ENCODE measurements at places on chromosomes 3 and 15. TPM values are rescaled to one million over a fixed set of nuclear protein-coding genes. Genes with fewer than 3 reads are reported as not detected.
A peak's percentile ranks its signal among the peaks of the same experiment; 100 is the strongest.

The GRIP2 gene
- total RNA-seq = 0.52 TPM

GRCh38 chr15:67790610-67791319 lies 34.5 kb upstream of the SKOR1 start:
- DNase-seq = no peak
- no peaks in the 10 kb centered on the region for H3K27me3 ChIP-seq
- H3K27ac ChIP-seq = no peak overlapping the region

The GOLGA6L10 gene
- total RNA-seq = 0.23 TPM

GRCh38 chr3:70606018-70606417 lies 293.6 kb upstream of the MDFIC2 start:
- no peaks in the 10 kb centered on the region for H3K27me3 ChIP-seq
- no peak for DNase-seq
- H3K27ac ChIP-seq = no peak overlapping the region
- H3K4me1 ChIP-seq = no peaks in the 10 kb centered on the region
- H3K4me3 ChIP-seq = no peak overlapping the region
- no peaks in the 10 kb centered on the region for H3K36me3 ChIP-seq

DNA sequence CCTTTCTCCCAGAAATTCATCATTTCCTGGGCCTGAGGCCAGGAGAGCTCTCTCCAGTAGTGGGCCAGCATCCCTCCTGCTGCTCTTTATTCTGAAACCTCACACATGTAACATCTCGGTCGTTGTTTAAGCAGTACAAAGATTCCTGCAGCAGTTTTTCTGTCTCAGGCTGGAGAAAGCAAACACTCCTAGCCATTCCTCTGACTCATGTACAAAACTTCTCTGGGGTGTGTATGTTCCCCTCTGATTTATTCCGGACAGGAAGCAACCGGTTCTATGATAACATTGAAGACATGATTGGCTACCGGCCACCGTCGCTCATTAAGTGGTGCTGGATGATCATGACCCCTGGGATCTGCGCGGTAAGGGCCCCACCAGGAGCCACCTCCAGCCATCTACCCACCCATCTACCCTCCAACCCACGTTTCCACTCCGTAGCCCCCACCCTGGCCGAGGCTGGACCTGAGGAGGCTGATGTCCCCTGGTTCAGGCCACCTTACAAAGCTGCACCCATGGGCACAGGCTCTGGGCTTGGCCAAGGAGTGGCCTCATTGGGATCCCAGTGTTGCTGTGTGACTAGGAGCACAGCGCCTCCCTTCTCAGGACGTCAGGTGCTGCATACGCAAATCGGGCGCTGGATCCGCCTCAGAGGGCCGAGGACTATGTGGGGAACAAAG lies 58.6 kb upstream of the SLC6A1 start:
- peak; percentile 61 for DNase-seq
- no peaks in the 10 kb centered on the region for H3K4me1 ChIP-seq
- no peaks in the 10 kb centered on the region for H3K27me3 ChIP-seq
- no peak overlapping the region for H3K4me3 ChIP-seq
- no peaks in the 10 kb centered on the region for H3K36me3 ChIP-seq

GRCh38 chr3:34387826-34388564 lies 589.6 kb downstream of the PDCD6IP start:
- no peak overlapping the region for H3K4me3 ChIP-seq
- H3K36me3 ChIP-seq = no peaks in the 10 kb centered on the region
- no peaks in the 10 kb centered on the region for H3K27me3 ChIP-seq
- no peak overlapping the region for H3K27ac ChIP-seq
- H3K4me1 ChIP-seq = peaks cover 3% of the 10 kb centered on the region

- H3K36me3 ChIP-seq = no peaks in the 10 kb centered on the region
- no peaks in the 10 kb centered on the region for H3K27me3 ChIP-seq
- no peak for DNase-seq
Measured at GRCh38 chr3:13081603-13082360, 8.6 kb upstream of the IQSEC1 start.

- DNase-seq = no peak
- peak overlapping the region; percentile 30 for H3K27ac ChIP-seq
- H3K36me3 ChIP-seq = no peaks in the 10 kb centered on the region
- no peaks in the 10 kb centered on the region for H3K4me1 ChIP-seq
- no peaks in the 10 kb centered on the region for H3K27me3 ChIP-seq
Measured at GRCh38 chr15:101439285-101439919, 50.1 kb downstream of the PCSK6 start.

DNA sequence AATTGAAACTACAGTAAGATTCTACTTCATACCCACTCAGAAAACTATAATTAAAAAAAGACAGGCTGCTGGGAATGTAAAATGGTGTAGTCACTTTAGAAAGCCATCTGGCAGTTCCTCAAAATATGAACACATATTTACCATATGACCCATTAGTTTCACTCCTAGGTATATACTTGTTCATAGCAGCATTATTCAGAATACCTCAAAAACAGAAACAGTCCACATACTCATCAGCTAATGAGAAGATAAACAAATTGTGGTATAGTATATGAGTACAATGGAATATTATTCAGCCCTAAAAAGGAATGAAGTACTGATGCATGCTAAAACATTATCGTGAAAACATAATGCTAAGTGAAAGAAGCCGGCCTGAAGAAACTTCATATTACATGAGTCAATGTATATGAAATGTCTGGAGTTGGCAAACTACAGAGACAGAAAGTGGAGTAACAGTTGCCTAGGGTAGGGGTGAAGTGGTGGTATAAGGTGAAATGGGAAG lies 23.8 kb downstream of the WDR53 start:
- H3K27me3 ChIP-seq = no peaks in the 10 kb centered on the region
- no peak overlapping the region for H3K4me3 ChIP-seq
- H3K4me1 ChIP-seq = no peaks in the 10 kb centered on the region
- DNase-seq = no peak
- no peaks in the 10 kb centered on the region for H3K36me3 ChIP-seq

- peaks cover 50% of the 10 kb centered on the region for H3K4me1 ChIP-seq
- no peaks in the 10 kb centered on the region for H3K27me3 ChIP-seq
- no peak overlapping the region for H3K4me3 ChIP-seq
- no peak for DNase-seq
- peak overlapping the region; percentile 27 for H3K27ac ChIP-seq
Measured at GRCh38 chr15:41019174-41019573, 65.9 kb downstream of the CHAC1 start.

The NPAP1 gene
- total RNA-seq = 0.17 TPM

DNA sequence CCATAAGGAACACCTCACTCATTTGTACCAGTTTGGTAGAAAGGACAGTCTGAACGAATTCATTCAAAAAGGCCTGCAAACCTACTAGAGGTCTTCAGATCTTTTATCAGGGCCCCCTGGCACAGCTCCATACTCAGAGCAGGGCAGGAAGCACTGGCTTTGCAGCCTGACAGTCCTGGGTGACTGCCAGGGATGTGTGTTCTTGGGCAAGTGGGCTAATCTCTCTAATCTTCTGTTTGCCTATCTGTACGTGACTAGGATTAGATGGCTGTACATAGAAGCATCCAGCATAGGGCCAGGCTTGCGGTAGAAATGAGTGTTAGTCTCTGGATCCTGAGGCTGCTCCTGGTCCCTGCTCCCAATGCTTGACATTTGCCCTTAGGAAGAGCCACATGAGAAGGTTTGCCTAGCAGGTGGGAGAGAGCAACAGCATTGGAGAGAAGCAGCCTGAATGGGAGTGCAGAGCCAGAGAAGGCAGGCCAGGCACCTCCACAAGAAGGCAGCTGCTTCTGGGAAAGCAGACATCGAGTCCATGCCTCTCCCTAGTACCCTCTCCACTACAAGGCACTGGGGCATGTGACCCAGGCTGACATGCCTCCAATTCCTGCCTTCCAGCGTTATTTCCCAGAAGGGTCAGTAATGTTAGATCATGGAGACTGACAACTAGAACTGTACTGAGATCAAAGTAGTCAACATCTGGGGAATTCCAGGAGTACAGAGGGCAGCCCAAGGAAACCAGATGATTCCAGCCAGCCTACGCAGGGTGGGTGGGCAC lies 1.0 kb upstream of the CXCR6 start:
- H3K27me3 ChIP-seq = no peaks in the 10 kb centered on the region
- peaks cover 30% of the 10 kb centered on the region for H3K36me3 ChIP-seq
- H3K27ac ChIP-seq = peak overlapping the region; percentile 40

- H3K4me3 ChIP-seq = no peak overlapping the region
- H3K36me3 ChIP-seq = no peaks in the 10 kb centered on the region
- no peak overlapping the region for H3K27ac ChIP-seq
- no peak for DNase-seq
Measured at GRCh38 chr3:121473001-121473400, 72.8 kb downstream of the POLQ start.

DNA sequence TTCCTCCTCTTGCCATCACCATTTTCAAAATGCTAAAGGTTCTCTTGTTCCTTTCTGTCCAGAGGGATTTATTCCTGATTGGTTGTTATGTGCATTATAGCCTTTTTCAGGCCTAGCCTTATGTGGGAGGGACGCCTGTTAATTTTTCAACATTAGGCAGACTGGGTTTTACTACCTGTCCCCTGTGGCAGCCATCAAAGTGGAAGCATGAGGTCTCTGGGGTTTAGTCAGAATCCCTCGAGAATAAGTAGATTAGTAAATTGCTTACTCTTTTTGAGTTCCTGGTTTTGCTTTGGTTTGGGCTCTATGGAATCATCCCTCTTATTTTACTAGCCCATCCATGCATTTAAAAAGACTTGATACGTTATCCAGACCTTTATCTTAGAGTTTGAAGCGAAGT lies 32.4 kb downstream of the PAK2 start:
- H3K4me1 ChIP-seq = peaks cover 25% of the 10 kb centered on the region
- DNase-seq = no peak
- no peaks in the 10 kb centered on the region for H3K27me3 ChIP-seq

DNA sequence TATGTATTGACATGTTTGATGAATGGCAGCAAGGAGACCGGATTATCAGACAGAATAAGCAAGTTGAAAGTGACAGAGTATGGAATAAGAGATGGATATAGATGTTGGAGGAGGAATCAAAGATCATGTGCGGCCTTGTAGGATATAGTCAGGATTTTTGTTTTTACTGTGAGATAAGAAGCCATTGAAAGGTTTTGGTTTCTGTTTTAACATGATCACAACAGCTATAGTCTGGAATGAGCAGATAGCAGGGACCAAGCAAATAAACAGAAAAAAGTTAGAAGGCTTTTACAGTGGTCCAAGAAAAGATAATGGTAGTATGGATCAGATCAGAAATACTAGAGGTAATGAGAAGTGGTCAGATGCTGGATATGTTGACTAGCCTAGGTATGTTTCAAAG lies 52.6 kb downstream of the SLC12A6 start:
- no peak overlapping the region for H3K27ac ChIP-seq
- no peaks in the 10 kb centered on the region for H3K4me1 ChIP-seq
- DNase-seq = no peak

The CRYGS gene
- 3.8 TPM for total RNA-seq

DNA sequence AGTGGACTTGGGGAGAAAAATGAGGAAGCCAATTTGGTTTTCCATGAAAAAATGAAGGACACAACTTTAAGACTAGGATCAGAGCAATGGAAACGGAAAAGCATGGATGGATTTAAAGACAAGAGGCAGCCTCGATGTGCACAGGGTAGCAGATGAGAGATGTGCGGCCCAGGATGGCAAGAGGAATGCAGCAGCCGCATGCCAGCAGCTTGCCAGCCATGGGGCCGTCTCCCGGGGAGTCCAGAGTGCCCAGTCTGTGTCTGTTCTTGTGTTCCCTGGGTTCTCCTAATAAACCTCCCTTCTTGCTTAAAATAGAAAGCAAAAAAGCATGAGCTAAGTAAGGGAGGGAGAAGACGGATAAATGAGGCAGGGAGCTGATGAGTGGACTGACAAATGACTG lies 68.0 kb upstream of the IQSEC1 start:
- no peaks in the 10 kb centered on the region for H3K4me1 ChIP-seq
- peak; percentile 27 for DNase-seq
- no peak overlapping the region for H3K27ac ChIP-seq

DNA sequence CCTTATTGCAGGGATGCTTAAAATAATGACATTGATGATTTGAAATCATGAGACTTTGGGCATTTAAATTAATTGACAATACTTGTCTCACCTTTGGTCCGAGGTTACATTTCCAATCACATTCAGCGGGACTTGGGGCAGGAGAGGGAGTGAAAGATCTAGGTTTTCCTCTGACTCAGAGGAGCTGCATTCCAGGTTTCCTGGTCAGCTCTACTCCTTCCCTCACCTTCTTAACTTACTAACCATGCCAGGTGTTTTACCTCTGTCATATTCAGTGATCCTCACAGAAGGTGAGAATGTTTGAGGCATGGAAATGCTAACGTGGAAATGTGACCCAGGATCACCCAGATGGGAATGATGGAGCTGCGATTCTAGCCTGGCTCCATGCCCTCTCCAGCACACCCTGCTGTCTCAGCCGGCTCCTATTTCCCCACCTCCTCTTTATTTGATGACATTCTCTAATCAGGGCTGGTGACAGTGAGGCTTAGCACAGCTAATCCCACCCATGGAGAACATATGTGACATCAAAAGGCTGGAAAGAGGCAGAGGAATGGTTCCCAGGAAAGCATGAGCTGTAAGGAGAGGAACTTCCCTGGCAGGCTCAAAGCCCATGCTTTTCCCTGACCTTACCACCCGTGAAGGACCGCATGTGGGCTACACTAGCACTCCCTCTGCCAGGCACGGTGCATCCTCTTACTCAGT lies 38.7 kb downstream of the THSD4 start:
- H3K27me3 ChIP-seq = no peaks in the 10 kb centered on the region
- H3K4me1 ChIP-seq = peaks cover 10% of the 10 kb centered on the region
- no peak for DNase-seq
- H3K36me3 ChIP-seq = no peaks in the 10 kb centered on the region
- H3K4me3 ChIP-seq = no peak overlapping the region

DNA sequence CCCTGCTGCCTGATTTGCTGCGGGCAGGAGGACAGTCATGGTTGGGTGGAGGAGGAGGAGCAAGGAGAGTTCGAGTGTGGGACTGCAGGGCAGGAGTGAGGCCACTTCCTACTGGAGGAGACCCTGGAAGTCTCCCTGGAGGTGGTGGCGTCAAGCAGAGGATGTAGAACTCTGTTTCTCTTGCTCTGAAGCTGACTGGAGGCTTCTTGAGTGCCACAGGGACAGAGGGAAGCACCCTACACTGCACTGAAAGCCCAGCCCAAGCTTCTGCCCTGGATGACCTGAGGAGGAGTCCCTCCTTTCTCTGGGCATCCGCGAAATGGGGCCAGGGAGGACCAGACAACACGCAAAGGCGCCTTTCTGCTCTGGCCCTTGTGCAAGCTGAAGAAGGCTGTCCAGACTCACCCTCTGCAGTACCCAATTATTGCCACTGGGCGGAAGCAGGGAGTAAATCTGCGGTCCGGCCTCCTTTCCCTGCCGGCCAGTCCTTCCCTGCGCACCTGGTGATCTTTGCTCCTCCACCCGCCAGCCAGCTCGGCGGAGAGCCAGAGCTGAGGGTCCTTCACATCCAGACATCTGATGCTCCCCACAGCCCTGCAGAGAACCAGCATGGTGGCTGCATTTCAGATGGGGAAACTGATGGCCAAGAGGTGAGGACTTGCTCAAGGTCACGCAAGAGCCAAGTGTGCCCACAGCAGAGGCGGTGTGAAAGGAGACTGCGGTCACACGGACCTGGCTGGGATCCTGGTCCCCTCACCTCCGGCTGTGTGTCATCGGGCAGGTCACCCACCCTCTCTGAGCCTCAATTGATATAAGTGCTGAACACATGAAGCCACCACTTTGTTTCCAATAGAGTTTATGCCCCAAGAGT lies 207.1 kb downstream of the TBC1D2B start:
- no peak overlapping the region for H3K27ac ChIP-seq
- peaks cover 3% of the 10 kb centered on the region for H3K4me1 ChIP-seq
- DNase-seq = peak; percentile 71
- H3K4me3 ChIP-seq = no peak overlapping the region
- no peaks in the 10 kb centered on the region for H3K27me3 ChIP-seq
